ENCODE measurements at places on chromosomes 4 and X.

DNA sequence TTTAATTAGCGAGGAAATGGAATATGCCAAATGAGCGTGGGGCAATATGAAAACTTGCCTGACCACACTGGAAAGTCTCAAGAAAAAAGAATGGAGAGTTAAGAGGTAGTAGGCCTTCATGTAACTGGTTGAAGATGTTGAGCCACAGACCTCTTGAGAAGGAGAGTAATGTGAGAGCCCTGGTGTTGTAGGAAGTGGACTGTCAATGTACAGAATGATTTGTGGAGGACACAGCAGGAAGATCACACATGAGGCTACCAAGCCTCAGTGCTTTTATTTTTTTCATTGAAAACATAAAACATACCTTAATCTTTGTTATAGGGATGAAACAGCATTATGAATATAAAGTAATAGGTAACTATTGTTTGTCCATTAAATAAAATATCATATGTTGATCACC is 331.6 kb downstream of the UNC5C start:
- no peak for DNase-seq

GRCh38 chr4:40453912-40454311 is 118.8 kb downstream of the CHRNA9 start:
- no peak for DNase-seq

GRCh38 chr4:53854991-53855568 is 209.3 kb downstream of the CHIC2 start:
- peak; percentile 61 for DNase-seq

DNA sequence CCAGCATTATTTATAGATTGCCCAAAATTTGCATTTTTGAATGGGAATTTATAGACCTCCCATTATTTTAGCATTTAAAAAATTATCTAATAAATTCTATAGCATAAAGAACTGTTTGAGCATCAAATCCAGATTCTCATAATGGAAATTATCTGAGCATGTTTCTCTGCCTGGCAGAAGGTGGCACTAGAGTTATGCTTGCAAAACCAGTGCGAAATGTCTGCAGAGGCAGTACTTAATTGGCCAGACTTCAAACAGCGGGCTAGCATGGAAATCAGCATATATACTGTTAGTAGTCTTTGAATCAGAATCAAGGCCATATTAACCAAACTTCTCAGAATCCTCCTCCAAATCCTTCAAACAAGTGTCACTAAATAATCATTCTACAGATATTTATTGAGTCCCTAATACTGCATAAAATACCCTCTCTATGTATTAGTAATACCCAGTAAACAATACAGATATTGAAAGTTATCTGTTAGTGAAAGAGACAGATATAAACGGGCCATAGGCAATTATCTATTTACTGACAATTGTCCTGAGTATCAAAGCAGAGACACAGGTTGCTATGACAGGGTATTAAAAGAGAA is 78.7 kb upstream of the DCLK2 start:
- peak; percentile 83 for DNase-seq
